ENCODE measurements at places on chromosomes 5 and 9.

GRCh38 chr9:126942399-126942798 lies 27.8 kb downstream of the RALGPS1 start:
- no peak for DNase-seq

- DNase-seq, result no peak
Observed at GRCh38 chr5:53694520-53695022, 134.1 kb downstream of the NDUFS4 start.

- no peak for DNase-seq
Observed at GRCh38 chr9:77495834-77496671, 152.1 kb downstream of the GNA14 start.

- DNase-seq, result no peak
Observed at GRCh38 chr5:131644822-131645221, 9.8 kb upstream of the RAPGEF6 start.

DNA sequence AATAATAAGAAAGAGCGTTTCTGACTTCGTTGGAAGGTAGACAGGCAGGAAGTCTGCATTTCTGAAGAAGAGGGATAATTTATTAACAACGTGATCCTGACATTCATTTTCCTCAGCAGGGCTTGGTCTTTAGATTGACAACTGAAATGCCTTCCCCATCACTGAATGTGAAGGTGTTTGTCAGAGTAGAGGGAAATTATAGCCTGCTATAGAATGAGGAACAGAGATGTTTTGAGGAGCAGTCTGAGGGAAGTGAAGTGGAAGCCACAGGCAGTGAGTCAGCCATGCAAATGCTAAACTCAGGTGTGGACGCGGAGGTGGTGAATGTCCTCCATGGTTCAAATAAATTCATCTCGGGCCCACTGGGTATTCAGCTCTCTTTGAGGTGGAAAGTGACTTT lies 30.5 kb downstream of the C7 start:
- DNase-seq, result no peak

- no peak for DNase-seq
Observed at GRCh38 chr5:129114539-129115193, 20.1 kb downstream of the ISOC1 start.

DNA sequence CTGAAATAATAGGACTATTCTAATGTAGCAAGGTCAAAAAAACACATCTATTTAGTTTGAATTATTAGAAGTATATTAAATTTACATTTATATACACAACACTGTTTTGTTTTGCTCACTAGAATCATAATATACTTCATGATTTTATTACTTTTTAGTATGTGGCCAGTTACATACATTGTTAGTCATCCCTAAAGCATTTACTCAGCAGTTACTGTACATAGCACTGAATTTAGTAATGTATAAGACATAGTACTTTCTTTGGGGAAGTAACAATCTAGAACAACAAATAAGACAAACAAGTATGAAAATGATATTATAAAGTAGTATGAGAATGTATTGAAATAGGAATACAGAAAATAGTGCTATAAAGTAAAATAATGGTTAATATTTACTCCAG lies 28.2 kb downstream of the ERCC8 start:
- DNase-seq, result no peak

GRCh38 chr5:43530648-43531047 lies 15.7 kb upstream of the C5orf34 start:
- DNase-seq, result no peak

DNA sequence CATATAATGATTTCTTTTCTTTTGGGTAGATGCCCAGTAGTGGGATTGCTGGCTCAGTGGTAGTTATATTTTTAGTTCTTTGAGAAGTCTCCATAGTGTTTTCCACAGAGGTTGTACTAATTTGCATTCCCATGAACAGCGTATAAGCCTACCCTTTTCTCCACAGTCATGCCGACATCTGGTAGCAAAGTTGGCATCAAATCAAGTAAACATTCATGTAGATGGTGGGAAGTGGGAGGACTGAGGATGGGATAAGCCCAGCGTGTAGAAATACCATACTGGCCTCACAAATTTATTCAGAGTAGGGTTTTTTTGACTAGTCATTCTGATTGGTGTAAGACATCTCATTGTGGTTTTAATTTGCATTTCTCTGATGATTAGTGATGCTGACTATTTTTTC lies 115.4 kb downstream of the EGFLAM start:
- no peak for DNase-seq

Data from GM19239 (cell line).